ENCODE measurements at places on chromosomes 7 and 10.
A peak's percentile ranks its signal among the peaks of the same experiment; 100 is the strongest.

DNA sequence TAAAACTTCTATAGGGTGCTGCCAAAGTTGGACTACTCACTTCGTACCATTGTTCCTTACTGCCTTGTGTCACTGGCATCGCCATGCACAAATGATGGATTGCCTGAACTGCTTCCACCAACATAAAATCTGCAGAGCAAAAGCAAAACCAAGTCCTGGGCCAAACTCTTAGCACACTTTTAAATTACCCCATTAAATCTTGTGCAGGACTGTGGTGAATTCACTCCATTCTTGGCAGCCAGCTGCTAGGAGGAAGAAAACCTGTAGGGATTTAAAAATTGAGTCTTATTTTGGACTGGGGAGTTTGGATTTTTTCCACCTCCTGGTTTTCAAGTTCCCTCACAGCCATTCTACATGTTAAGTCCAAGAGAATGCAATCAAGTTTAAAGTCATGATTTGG is 646.9 kb downstream of the SORCS3 start:
- DNase-seq, result no peak

DNA sequence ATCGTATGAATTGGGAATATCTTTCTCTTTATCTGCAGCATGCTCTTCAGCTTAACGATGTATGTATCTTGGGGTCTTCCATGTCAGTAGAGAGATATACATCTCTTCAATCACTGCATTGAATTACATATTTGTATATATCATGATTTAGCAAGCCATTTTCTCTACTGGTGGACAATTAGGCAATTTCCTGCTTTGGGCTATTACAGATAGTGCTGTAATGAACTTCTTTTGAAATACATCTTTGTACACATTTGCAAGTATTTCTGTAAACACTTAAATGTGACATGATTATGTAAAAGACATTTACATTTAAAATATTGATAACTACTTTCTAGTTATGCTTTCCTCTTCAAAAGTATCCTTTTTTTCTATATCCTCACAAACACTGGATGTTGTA is 199.0 kb downstream of the PPP1R9A start:
- no peak for DNase-seq

DNA sequence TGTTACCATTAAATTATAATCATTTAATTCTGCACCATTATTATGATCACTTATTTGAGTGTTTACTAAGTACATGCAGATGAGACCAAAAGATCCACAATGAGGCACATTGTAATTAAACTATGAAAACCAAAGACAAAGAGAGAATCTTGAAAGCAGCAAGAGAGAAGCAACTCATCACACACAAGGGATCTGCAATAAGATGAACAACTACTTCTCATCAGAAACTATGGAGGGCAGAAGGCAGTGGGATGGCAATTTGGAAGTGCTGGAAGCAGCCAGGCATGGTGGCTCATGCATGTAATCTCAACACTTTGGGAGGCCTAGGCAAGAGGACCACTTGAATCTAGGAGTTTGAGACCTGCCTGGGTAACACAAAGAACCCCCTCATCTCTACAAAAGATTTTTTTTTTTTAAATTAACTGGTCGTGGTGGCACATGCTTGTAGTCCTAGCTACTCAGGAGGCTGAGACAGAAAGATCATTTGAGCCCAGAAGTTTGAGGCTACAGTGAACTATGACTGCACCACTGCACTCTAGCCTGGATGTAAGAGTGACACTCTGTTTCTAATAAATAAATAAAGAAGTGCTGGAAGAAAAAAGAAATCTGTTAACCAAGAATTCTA is 47.7 kb downstream of the CDK6 start:
- DNase-seq, result no peak

- no peak for DNase-seq
Measured at GRCh38 chr10:9605231-9605630, 1412.4 kb upstream of the CELF2 start.

DNA sequence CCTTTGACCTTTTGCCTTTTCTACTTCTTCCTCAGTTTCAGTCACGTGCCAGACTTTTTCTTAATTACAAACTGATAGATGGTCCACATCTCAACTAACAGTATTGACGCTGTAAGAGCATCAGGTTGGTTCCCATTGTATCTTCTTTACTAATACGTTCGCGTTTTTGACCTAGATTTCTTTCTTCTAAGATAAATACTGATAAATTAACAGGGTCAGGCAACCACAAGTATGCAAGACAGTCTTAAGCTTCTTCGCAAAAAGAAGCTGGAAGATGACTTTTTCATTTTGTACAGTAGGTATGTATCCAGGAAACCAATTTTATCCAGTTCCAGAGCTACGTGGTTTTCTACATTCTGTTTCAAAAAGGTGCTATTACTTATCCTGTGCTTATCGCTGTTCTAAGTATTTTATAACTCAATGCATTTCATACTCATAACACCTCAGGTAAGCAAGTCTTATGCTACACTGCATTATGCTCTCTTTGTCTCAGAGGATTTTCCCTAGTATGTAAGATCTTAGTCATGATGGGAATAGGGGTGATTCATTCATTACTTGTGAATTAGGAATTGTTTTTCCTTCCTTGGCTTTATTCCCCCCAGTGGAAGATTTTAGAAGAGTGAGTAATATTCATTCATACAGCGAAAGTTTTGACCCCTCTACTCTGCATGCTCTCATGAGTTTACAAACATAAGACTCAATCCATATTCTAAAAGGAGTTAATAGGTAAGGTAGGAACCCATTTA is 955 bp downstream of the DUS4L start:
- DNase-seq, result no peak

- DNase-seq, result no peak
Measured at GRCh38 chr10:58508316-58508715, 4.4 kb upstream of the BICC1 start.

DNA sequence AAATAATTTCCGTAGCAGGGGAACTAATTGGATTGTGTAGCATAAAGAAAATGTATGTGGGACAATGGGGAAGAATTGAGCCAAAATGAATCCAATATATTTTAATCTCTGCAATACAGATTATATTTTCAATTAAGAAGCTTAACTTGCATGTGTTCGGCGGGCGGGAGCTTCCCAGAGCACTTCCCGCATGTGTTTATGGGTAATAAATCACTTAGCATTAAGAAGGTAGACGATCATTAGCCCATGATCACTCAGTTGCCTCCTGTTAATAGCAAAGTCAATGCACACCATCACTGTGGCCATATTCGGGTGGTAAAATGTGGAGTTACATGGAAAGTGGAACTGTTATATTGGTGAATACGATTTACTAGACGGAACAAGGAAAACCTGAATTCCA is 122.9 kb upstream of the INSYN2A start:
- no peak for DNase-seq

DNA sequence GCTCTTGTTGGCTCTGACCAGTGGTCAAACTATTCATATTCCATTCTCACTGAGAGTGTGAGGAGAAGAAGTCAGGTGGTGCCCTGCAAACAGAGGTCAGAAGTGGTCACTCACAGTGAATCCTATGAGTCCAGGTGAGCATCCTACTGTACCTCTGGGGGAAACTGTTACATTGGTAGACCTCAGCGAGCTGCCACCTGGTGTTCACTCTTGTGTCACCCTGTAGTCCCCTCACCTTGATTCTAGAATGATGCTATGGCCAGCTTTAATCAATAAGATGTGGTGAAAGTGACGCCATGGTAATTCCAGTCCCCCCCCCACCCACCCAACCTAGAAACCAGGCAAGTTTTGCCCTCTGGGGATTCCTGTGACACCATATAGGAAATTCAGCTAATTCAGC is 1.2 kb upstream of the AMPH start:
- DNase-seq, result no peak

GRCh38 chr7:21371360-21371759 is 56.5 kb upstream of the SP4 start:
- no peak for DNase-seq

DNA sequence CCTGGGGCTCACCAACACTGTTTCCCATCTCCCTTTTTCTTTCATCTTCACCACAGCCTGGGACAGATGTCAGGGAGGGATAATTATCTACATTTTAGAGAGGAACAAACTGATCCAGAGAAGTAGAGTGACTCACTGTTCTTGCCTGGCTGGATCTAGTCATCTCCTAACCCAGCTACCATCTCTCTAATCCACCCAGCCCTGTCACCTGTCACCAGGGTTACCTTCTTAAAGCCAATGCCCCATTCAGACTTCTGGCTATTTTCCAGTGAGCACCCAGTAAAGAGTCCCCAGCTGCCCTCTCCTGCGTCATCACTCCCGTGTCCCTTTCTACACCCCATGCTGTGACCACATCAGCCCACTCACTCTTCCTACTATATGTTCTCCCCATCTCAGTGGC is 68.4 kb upstream of the DUSP5 start:
- DNase-seq, result peak; percentile 39

DNA sequence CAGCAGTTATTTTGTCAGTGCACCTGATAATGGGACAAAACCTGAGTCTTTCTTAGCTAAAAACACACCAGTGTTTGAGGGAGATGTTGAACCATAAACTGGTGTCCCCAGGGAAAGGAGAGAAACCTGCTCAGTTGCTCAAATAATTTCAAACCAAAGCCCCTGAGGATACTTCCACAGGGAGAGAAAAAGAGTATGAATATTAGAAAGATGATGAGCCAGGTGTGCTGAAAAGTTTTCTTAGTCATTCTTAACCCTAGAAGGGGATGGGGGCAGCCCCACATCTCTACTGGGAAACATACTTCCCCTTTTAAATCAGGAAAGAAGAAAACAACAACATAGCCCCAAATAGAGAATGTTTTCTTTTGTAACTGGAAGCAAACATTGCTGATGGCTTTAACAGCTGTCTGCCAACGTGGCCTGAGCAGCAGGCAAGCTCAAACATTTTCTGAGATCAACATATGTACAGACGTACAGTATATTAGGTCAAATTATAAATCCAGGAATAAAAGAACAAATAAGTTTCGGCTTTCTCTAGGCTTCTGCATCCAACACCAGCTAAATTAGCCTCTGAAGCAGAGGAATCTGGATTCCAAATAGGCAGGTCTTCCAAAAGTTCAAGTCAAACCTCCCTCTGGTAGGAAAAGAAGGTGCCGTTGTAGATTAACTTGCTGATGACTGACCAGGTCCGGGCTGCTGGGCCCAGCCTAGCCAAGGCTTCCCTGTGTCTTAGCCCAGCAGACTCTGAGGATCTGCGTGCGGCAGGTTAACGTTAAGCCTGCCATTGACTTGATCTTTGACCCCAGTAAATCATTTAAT is 30.5 kb upstream of the FBXW4 start:
- no peak for DNase-seq

GRCh38 chr10:42976351-42977031 is 100.4 kb upstream of the RET start:
- DNase-seq, result no peak

- DNase-seq, result no peak
Measured at GRCh38 chr7:70426249-70426880, 705.6 kb upstream of the GALNT17 start.

- DNase-seq, result no peak
Measured at GRCh38 chr7:15916681-15917380, 230.3 kb upstream of the MEOX2 start.

DNA sequence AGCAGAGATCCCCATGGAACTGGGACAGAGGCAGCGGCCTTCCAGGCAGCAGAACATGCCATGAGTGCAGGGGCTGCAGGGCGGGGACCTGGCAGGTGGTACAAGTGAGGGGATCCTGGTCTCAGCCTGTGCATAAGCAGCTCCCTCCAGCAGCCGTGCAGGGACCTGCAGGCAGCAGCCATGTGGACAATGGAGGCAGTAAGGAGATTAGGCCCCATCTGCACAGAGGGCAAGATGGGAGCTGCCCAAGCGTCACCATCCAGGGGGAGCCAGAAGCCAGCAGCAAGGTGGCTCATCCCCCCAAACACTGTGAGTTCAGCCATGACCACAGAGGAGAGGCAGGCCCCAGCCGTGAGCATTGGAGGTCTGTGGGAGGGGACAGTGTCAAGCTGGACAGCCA is 3.1 kb downstream of the DDC start:
- no peak for DNase-seq

DNA sequence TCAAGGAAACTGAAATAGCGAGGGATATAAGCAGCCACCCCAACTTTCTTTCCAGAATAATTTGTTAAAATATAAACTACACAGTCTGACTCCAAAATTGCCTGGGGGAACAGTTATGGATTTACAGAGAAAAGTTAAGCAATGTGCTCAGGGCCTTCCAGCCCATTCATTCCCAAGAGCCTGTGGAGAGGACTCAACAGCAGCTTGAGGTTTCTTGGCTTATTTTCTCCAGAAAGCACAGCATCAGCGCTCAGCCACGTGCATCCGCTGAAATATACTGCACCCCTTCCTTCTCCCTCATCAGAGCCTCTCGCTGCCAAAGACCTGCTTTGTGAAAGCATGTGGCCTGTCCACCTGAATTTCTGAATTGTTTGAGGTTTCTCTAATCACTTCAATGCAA is 375.2 kb upstream of the VWC2 start:
- no peak for DNase-seq

DNA sequence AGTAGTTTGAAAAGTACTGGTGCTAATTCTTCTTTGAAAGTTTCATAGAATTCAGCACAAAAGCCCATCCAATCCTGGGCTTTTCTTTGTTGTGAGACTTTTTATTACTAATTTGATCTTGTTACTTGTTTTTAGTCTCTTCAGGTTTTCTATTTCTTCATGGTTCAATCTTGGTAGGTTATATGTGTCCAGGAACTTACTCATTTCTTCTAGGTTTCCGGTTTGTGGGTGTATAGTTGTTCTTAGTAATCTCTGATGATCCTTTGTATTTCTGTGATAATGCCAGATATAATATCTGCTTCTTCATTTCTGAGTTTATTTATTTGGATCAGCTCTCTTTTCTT is 147.5 kb downstream of the RTKN2 start:
- no peak for DNase-seq

GRCh38 chr10:14609178-14609577 is 165.5 kb downstream of the FAM107B start:
- no peak for DNase-seq

GRCh38 chr10:98456043-98456570 is 9.4 kb upstream of the HPS1 start:
- DNase-seq, result no peak

GRCh38 chr7:106858618-106859532 is 6.2 kb upstream of the PIK3CG start:
- no peak for DNase-seq

DNA sequence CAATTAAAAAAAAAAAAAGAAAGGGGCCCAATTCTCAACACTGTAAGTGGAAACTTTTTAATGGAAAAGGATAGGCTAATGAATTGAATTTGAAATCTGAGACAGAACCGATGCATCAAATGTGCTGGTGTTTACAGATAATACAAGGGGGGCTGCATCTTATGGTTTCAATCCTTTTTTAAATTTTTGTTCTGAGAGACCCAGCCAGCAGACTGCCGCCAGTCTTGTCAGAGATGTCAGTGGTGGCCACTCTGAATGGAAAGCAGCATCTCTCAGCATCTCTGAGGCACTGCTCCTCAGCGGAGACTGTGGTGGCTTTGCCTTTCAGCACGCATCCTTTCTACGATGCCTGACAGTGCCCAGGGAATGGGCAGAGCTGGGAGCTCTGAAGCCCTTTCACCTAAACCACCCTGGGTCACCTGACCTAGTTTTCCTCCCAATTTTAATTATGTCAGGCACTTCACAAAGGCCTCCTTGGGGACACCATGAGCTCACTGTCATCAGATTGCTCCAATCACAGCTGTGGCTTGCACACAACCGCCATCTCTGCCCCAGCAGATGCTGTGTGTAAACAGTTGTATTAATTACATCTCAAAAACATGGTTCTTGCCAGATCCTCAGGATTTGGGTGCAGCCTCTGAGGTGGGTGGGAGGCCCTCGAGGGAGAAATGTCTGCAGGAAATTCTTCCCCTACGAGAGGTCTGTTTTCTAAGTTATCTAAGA is 81.2 kb downstream of the EGFR start:
- DNase-seq, result no peak

GRCh38 chr7:89451911-89452310 is 656.4 kb upstream of the TEX47 start:
- DNase-seq, result no peak
